ENCODE measurements at places on chromosomes 5 and 9.

DNA sequence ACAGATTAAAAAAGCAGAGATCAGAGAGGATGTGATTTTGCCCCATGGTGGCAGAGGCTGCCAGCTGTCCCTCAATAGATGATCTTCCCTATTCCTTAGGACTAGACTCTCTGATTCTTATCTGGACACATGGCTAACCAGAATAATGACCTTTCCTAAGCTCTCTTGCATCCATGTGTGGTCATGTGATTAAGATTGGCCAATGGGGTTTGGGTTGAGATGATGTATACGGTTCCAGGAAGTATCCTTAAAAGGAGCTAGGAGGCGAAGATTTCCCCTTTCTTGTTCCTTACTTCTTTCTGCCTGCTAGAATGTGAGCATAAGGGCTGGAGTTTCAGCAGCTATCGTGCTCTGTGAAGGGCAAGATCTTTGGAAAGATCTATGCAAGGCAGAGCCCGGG lies 39.8 kb downstream of the FOXI1 start:
- DNase-seq, result no peak

- no peak for DNase-seq
These were observed 4.3 kb downstream of the KCNT1 start for GRCh38 chr9:135706288-135706687.

GRCh38 chr5:177370488-177371119 lies 12.9 kb downstream of the RGS14 start:
- DNase-seq, result no peak

- no peak for DNase-seq
These were observed 17.5 kb upstream of the CCL28 start for GRCh38 chr5:43429706-43430105.

DNA sequence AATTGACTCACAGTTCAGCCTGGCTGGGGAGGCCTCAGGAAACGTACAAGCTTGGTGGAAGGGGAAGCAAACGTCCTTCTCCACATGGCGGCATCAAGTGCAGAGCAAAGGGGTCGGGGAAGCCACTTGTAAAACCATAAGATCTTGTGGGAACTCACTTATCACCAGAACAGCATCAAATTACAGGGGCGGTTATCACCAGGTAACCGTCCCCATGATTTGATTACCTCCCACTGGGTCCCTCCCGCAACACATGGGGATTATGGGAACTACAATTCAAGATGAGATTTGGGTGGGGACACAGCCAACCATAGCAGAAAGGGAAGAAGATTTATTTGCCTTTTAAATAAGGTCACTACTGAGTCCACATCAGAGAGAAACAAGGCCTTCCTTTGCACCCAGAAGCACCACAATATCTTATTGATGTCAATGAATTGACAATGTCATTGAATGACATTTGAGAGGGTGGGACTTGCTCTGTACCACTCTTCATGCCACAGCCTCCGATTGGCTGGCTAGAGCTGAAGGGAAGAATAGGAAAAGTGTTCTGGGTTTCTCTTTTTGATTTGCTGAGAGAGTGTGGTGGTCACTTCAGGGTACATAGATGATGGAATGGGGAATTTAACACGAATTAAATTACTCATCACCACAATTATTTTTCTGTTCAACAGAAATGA lies 11.0 kb downstream of the SKP2 start:
- DNase-seq, result no peak

DNA sequence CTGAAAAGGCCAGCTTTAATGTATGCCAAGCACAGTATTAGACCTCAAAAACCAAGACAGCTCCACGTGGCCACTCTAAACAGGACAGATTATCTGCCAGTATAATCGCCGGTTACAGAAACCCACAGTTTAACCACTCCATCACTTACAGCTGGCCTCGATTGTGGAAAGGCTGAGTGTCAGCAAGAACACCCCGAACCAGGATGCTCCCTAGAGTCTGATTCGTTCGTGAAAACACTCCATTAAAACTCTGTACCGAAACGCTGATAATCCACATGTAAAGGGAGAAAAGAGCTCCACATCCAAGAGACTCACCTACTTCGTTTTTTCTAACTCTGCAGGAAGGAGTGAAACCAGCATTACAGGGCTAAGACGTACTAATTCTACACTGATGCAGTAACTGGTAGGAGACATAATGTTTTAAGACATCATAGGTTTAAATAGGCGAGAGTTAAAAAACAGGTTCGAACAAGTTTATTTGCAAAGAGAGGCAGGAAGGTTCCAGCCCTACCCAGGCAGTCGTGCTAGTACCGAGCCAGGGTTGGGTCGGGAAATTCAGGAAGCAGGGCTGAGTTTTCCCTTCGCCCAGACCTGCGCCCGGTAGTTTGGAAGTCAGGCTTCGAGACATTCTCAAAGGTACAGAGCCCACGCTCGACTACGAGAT lies 949 bp downstream of the SERINC5 start:
- DNase-seq, result no peak

DNA sequence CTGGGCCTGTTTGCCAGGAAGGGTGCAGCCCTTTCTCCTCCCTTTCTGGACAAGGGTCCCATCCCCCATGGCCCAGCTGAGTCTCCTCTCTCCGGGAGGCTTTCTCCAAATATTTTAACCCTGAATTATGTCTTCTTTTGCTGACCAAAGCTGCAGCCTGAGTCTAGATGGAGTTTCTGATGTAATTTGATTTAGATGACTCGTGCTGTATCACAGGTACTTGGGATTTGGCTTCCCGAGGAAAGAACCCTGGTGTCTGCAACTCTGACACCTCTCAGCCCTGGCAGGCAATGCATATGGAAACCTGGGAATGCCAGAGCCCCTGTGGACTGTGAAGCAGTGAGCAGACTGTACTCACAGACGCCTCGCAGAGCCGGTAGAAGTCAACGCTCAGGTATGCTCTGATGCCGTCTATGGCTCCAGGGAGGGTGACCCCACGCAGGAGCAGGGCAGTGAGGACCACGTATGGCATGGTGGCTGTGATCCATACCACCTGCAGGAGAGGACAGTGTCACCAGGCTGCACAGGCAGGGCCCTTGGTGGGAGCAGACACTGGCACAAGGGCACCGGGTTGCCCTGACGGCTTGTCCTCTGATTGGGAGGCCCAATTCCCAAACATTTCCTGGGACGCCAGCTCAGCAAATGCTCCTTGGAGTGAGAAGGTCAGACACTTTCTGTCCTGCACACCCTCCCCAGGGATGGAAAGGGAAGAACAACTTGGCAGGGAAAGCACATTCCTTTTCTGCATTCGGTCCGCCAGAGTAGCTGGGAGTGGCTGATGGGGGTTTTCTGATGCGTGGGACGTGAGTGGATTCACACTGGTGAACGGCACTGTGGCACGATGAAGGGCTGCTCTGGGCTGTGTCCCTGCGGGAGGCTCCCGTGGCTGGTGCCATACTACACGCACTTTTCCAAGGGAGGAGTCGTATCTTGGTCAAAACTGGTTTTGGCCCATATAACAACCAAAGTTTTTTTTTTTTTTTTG lies 24.7 kb downstream of the SLC6A3 start:
- DNase-seq, result no peak

GRCh38 chr5:3099954-3100353 lies 348.5 kb upstream of the IRX2 start:
- DNase-seq, result no peak
